ENCODE measurements at places on chromosomes 7 and 10. TPM values are rescaled to one million over a fixed set of nuclear protein-coding genes. Genes with fewer than 3 reads are reported as not detected.

PLEKHS1 gene
- not detected for total RNA-seq

ABCB8 gene
- 30.7 TPM for total RNA-seq

TAS2R41 gene
- total RNA-seq, result not detected

CPXM2 gene
- 11.2 TPM for total RNA-seq

ZPBP gene
- total RNA-seq, result not detected

SHLD2 gene
- total RNA-seq, result 10.3 TPM

IGFBP1 gene
- total RNA-seq, result not detected

ZNF485 gene
- 0.40 TPM for total RNA-seq

LIPJ gene
- total RNA-seq, result not detected

LRIT1 gene
- total RNA-seq, result not detected

MSS51 gene
- 0.50 TPM for total RNA-seq

ANKRD30A gene
- not detected for total RNA-seq

MALRD1 gene
- 0.38 TPM for total RNA-seq

HOXA9 gene
- not detected for total RNA-seq

GPR22 gene
- 34.3 TPM for total RNA-seq

SDK1 gene
- 3.2 TPM for total RNA-seq

PTPRZ1 gene
- 0.44 TPM for total RNA-seq

TFR2 gene
- not detected for total RNA-seq

HOXA4 gene
- total RNA-seq, result 1.2 TPM

PDZD7 gene
- 0.72 TPM for total RNA-seq

HOXA3 gene
- total RNA-seq, result 0.60 TPM

FRAT2 gene
- total RNA-seq, result 4.4 TPM

SUN3 gene
- total RNA-seq, result not detected

PAPSS2 gene
- 5.4 TPM for total RNA-seq

SPACDR gene
- 0.28 TPM for total RNA-seq

GRM3 gene
- not detected for total RNA-seq

CYP2C19 gene
- not detected for total RNA-seq

LUC7L2 gene
- total RNA-seq, result 47.5 TPM

FBXL13 gene
- total RNA-seq, result 0.67 TPM

LLCFC1 gene
- total RNA-seq, result not detected

NANOS1 gene
- total RNA-seq, result 35.5 TPM

SORCS1 gene
- total RNA-seq, result 0.23 TPM

ARID5B gene
- 34.6 TPM for total RNA-seq

STAMBPL1 gene
- total RNA-seq, result 3.9 TPM

PAX4 gene
- not detected for total RNA-seq

FAM25G gene
- not detected for total RNA-seq

MYOF gene
- 39.4 TPM for total RNA-seq

SPDYE8 gene
- total RNA-seq, result not detected

CLRN3 gene
- not detected for total RNA-seq

CLDN3 gene
- not detected for total RNA-seq

NPFFR1 gene
- not detected for total RNA-seq

FOXP2 gene
- total RNA-seq, result 1.9 TPM

BLVRA gene
- 68.3 TPM for total RNA-seq

HOXA13 gene
- total RNA-seq, result not detected

SCIN gene
- total RNA-seq, result 0.12 TPM

Measured in heart left ventricle (tissue), 16 donors.